ENCODE measurements at places on chromosomes 7 and 10. TPM values are rescaled to one million over a fixed set of nuclear protein-coding genes. Genes with fewer than 3 reads are reported as not detected.

GRCh38 chr7:88150033-88150432 is 69.8 kb downstream of the SRI start:
- no peak overlapping the region for H3K4me3 ChIP-seq
- H3K27ac ChIP-seq, result no peak overlapping the region
- H3K4me1 ChIP-seq, result no peaks in the 10 kb centered on the region
- no peak for DNase-seq

Gene FAM237B
- polyA plus RNA-seq, result not detected

DNA sequence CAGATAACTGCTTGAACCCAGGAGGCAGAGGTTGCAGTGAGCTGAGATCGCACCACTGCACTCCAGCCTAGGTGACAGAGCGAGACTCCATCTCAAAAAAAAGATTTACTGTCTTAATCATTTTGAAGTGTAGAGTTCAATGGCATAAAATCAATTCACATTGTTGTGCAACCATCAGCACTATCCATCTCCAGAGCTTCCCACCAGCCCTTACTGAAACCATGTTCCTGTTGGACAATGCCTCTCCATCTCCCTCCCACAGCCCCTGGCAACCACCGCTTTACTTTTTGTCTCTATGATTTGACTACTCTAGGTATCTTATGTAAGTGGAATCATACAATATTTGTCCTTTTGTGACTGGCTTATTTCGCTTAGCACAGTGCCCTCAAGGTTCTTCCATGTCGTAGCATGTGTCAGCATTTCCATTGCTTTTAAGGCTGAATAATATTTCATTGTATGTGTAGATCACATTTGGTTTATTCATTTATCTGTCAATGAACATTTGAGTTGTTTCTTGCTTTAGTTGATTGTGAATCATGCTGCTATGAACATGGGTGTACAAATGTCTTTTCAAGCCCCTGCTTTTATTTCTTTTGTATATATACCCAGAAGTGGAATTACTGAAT is 33.1 kb downstream of the NACAD start:
- DNase-seq, result no peak
- no peak overlapping the region for H3K27ac ChIP-seq
- H3K27me3 ChIP-seq, result no peaks in the 10 kb centered on the region
- H3K4me3 ChIP-seq, result no peak overlapping the region
- peaks cover 10% of the 10 kb centered on the region for H3K36me3 ChIP-seq
- H3K4me1 ChIP-seq, result no peaks in the 10 kb centered on the region

Gene CPN1
- polyA plus RNA-seq, result not detected

Gene NODAL
- polyA plus RNA-seq, result 0.10 TPM

Gene CYP26C1
- not detected for polyA plus RNA-seq

Gene ORC5
- 14.3 TPM for polyA plus RNA-seq

Gene NANOS1
- 32.8 TPM for polyA plus RNA-seq

- peak; percentile 35 for DNase-seq
- no peak overlapping the region for H3K4me3 ChIP-seq
- no peaks in the 10 kb centered on the region for H3K27me3 ChIP-seq
Measured at GRCh38 chr7:81611040-81611439, 158.8 kb downstream of the HGF start.

- H3K4me3 ChIP-seq, result no peak overlapping the region
- no peaks in the 10 kb centered on the region for H3K4me1 ChIP-seq
- DNase-seq, result no peak
- H3K27me3 ChIP-seq, result no peaks in the 10 kb centered on the region
- H3K36me3 ChIP-seq, result no peaks in the 10 kb centered on the region
- no peak overlapping the region for H3K27ac ChIP-seq
Measured at GRCh38 chr10:5089865-5090264, 4.3 kb upstream of the AKR1C3 start.

DNA sequence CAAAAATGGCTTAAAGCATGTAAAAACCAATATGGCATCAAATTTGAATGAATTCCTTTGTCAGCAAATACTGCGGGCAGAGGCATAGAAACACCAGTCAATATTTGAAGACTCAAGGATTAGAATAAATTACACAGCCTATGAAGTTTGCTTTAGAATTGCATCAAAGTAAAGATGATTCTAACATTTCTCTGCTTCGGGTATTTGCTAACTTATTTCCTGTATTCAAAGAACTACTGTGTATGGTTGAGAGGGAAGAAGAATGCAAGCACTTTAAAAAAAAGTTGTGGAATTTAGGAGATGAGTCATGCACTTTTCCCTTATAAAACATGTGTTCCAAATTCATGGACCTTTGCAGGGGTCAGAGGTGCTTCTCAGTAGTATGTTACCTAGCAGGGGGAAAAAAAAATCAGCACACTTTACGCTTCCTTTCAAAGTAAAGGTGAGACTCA is 90.1 kb downstream of the PIP4K2A start:
- H3K27ac ChIP-seq, result no peak overlapping the region
- H3K27me3 ChIP-seq, result no peaks in the 10 kb centered on the region
- no peaks in the 10 kb centered on the region for H3K36me3 ChIP-seq
- no peak overlapping the region for H3K4me3 ChIP-seq
- peaks cover 13% of the 10 kb centered on the region for H3K4me1 ChIP-seq

- peak overlapping the region; percentile 67 for H3K4me3 ChIP-seq
- no peaks in the 10 kb centered on the region for H3K27me3 ChIP-seq
- peaks cover 57% of the 10 kb centered on the region for H3K4me1 ChIP-seq
- DNase-seq, result peak; percentile 20
- H3K36me3 ChIP-seq, result no peaks in the 10 kb centered on the region
Measured at GRCh38 chr10:24209946-24210491, 1.1 kb downstream of the KIAA1217 start.

Gene FAM131B
- 0.27 TPM for polyA plus RNA-seq

Gene NKX1-2
- polyA plus RNA-seq, result not detected

DNA sequence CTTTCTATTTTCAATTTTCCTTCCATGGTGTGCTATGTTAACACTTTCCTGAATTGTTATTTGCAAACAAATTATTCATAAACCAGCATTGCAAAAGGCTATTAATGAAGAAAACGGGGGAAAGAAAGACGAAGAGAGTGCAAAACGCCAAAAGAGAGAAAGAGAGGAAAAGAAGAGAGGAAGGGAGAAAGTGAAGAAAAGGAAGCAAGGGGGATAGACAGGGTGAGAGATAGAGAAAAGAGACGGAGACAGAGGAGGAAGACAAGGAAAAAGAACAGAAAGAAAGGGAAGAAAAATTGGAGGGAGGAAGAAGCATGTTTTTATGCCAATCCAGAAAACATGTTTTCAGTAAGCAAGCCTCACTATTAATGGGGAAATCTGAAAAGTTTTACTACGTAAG is 310.6 kb downstream of the TFEC start:
- DNase-seq, result no peak
- H3K4me3 ChIP-seq, result no peak overlapping the region
- no peaks in the 10 kb centered on the region for H3K36me3 ChIP-seq
- no peaks in the 10 kb centered on the region for H3K27me3 ChIP-seq
- H3K4me1 ChIP-seq, result no peaks in the 10 kb centered on the region
- no peak overlapping the region for H3K27ac ChIP-seq

DNA sequence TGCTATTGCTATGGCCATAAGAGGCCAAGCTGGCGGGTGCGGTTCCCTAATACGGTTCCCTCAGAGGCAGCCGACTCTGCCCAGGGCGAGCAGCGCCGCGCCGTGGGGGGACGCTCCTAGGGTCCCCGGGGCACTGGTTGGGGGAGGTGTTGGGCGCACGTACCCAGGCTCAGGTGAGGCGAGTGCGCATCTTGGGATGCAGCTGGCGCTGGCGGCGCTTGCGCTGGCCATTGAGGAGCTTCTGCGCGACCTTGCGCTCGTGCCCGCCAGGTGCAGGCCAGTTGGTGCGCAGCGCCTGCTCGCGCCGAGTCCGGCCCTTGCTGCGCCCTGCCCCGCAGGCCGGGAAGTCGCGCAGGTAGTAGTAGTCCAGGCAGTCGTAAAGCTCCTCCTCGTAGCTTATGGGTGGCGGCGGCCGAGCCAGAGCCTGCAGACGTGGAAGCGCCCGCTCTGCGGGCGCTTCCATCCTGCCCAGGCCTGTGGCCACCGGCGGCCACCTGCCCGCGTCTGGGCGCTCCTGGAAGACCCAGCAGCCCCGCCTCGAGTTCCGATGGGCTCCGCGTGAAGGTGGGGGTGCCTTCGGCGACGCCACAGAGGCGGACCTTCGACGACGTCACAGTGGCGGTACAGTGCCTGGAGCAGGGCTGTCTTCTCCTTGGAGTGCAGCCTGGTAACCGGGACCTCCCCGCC is at the start of gene NUPR2:
TSS of gene NUPR2 (minus strand) at position 566 of the 687 bp plus-strand sequence. CDS start at position 463, 103 bp downstream.
- DNase-seq, result no peak
- peak within 1 kb of the TSS; percentile 32 for H3K4me3 ChIP-seq
- no peaks in the 10 kb centered on the region for H3K36me3 ChIP-seq

GRCh38 chr10:122271076-122271475 is at the start of gene BTBD16:
BTBD16 (plus strand) TSS chr10:122271296; CDS start chr10:122275082, 3,786 bp downstream.
- H3K27ac ChIP-seq, result no peak within 1 kb of the TSS
- no peak within 1 kb of the TSS for H3K4me3 ChIP-seq
- no peaks in the 10 kb centered on the region for H3K4me1 ChIP-seq
- H3K36me3 ChIP-seq, result peaks cover 74% of the 10 kb centered on the region
- H3K27me3 ChIP-seq, result no peaks in the 10 kb centered on the region
- DNase-seq, result no peak

DNA sequence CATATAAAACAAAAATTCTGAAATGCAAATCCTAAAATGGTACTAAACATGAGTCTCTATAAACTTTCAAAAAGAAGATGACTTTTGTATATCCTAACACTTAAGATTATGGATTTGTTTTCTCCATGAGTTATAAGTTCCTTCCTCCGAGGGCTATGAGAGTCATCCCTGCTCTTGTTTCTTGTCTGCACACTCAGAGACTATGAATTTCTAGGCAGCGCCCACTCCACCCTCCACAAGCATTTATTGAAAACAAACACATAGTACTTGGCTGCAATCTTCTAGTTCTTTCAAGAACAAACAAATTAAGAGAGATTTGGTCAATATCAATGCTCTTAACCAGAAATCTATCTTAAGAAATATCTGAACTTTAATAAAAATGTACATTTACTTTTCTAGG is 211.7 kb downstream of the DKK1 start:
- no peak overlapping the region for H3K4me3 ChIP-seq
- H3K27ac ChIP-seq, result no peak overlapping the region
- H3K4me1 ChIP-seq, result no peaks in the 10 kb centered on the region
- H3K27me3 ChIP-seq, result no peaks in the 10 kb centered on the region

- H3K4me3 ChIP-seq, result peak overlapping the region; percentile 47
- peak; percentile 79 for DNase-seq
- H3K27ac ChIP-seq, result peak overlapping the region; percentile 90
- no peaks in the 10 kb centered on the region for H3K36me3 ChIP-seq
- no peaks in the 10 kb centered on the region for H3K27me3 ChIP-seq
Measured at GRCh38 chr10:3825862-3826351, 40.9 kb upstream of the KLF6 start.

- H3K27me3 ChIP-seq, result no peaks in the 10 kb centered on the region
- no peak for DNase-seq
- H3K4me1 ChIP-seq, result peaks cover 12% of the 10 kb centered on the region
- H3K36me3 ChIP-seq, result peaks cover 16% of the 10 kb centered on the region
Measured at GRCh38 chr10:124827474-124827873, 25.9 kb downstream of the ABRAXAS2 start.

- DNase-seq, result peak; percentile 72
- no peaks in the 10 kb centered on the region for H3K36me3 ChIP-seq
- no peak overlapping the region for H3K27ac ChIP-seq
- H3K4me1 ChIP-seq, result peaks cover 5% of the 10 kb centered on the region
- no peak overlapping the region for H3K4me3 ChIP-seq
- H3K27me3 ChIP-seq, result no peaks in the 10 kb centered on the region
Measured at GRCh38 chr10:79490400-79491142, 21.8 kb upstream of the EIF5AL1 start.

DNA sequence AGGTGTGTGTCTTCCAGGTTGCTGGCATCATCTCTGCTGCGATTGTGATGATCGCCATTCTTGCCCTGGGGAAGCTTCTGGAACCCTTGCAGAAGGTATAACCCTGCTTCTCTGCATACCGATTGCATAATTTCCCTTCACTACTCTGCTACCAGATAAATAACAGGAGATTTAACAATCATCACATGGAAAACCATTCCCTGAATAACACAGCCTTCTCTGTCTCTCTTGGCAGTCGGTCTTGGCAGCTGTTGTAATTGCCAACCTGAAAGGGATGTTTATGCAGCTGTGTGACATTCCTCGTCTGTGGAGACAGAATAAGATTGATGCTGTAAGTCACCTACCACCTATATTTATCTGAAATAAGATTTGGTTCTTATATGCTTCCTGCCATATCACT is 33.8 kb downstream of the SLC26A4 start:
- H3K27ac ChIP-seq, result no peak overlapping the region
- no peaks in the 10 kb centered on the region for H3K27me3 ChIP-seq
- no peak overlapping the region for H3K4me3 ChIP-seq
- DNase-seq, result no peak
- H3K36me3 ChIP-seq, result no peaks in the 10 kb centered on the region
- peaks cover 18% of the 10 kb centered on the region for H3K4me1 ChIP-seq

DNA sequence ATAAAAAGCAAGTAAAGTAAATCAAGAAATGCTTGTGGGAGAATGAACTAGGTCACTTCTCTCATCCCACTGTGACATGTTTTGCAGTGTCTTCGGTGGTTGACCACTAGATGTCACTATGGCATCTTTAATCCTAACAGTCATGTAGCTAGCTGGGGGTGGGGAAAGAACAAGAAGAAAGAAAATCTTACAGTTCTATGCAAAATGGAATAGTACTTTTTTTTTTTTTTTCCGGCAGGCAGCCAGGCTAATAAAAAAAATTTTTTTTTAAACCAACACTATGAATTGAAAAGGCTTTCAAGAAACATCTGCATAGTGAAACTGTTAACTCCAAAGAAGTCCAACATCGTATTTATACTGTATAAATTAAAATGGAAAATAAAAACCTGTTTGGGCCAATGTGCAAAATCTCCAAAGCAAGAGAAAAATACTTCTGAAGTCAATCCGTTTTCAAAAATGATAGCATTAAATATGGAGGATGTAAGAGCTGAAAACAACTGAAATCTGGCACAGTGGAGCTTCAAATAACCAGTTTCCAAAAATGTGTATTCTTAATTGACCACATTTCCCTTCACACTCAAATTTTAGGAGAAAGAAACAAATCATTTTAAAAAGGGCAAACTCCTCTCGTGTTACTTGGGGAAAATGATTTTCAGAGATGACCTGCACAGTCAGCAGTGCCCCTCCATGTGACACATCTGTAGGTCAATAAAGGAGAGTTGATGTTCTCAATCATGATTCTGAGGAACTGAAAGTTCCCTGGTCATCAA is 38.5 kb downstream of the CDK1 start:
- peak overlapping the region; percentile 17 for H3K27ac ChIP-seq
- peaks cover 29% of the 10 kb centered on the region for H3K4me1 ChIP-seq
- no peak overlapping the region for H3K4me3 ChIP-seq
- H3K27me3 ChIP-seq, result no peaks in the 10 kb centered on the region
- DNase-seq, result no peak

Gene EBF3
- 10.1 TPM for polyA plus RNA-seq

Gene MAPK8
- 19.0 TPM for polyA plus RNA-seq

GRCh38 chr10:43128331-43128730 is 9.9 kb upstream of the CSGALNACT2 start:
- no peak overlapping the region for H3K27ac ChIP-seq
- H3K27me3 ChIP-seq, result no peaks in the 10 kb centered on the region
- no peak overlapping the region for H3K4me3 ChIP-seq

GRCh38 chr10:76887223-76888010 is 750.2 kb downstream of the KCNMA1 start:
- H3K36me3 ChIP-seq, result peaks cover 11% of the 10 kb centered on the region
- H3K27me3 ChIP-seq, result no peaks in the 10 kb centered on the region
- H3K4me1 ChIP-seq, result no peaks in the 10 kb centered on the region
- no peak overlapping the region for H3K27ac ChIP-seq

GRCh38 chr7:47298636-47299035 is 283.3 kb downstream of the TNS3 start:
- H3K27ac ChIP-seq, result no peak overlapping the region
- H3K4me1 ChIP-seq, result peaks cover 22% of the 10 kb centered on the region
- no peaks in the 10 kb centered on the region for H3K36me3 ChIP-seq
- H3K27me3 ChIP-seq, result no peaks in the 10 kb centered on the region
- no peak overlapping the region for H3K4me3 ChIP-seq
- DNase-seq, result no peak

All from psoas muscle (tissue), 8 donors.